ENCODE measurements at places on chromosomes 2 and 18. TPM values are rescaled to one million over a fixed set of nuclear protein-coding genes. Genes with fewer than 3 reads are reported as not detected.

The CFAP65 gene
- total RNA-seq, result not detected

The RGPD8 gene
- 16.3 TPM for total RNA-seq

The DCDC2C gene
- total RNA-seq, result not detected

The GAREM2 gene
- total RNA-seq, result 0.61 TPM

The KYNU gene
- 1.2 TPM for total RNA-seq

The MERTK gene
- total RNA-seq, result 7.8 TPM

The C2orf66 gene
- total RNA-seq, result not detected

The MALL gene
- total RNA-seq, result 26.6 TPM

The TYW5 gene
- 5.8 TPM for total RNA-seq

The NYAP2 gene
- total RNA-seq, result not detected

The FSHR gene
- total RNA-seq, result not detected

The SIX3 gene
- not detected for total RNA-seq

The HOXD13 gene
- not detected for total RNA-seq

The C2orf72 gene
- not detected for total RNA-seq

The POMC gene
- 1.3 TPM for total RNA-seq

The RBM44 gene
- 0.91 TPM for total RNA-seq

The ANKRD30BL gene
- total RNA-seq, result not detected

The PDE11A gene
- total RNA-seq, result under 0.01 TPM

The ERBB4 gene
- under 0.01 TPM for total RNA-seq

The MEMO1 gene
- 41.6 TPM for total RNA-seq

The SAP130 gene
- 2.6 TPM for total RNA-seq

The CCDC148 gene
- under 0.01 TPM for total RNA-seq

The DES gene
- total RNA-seq, result 1.2 TPM

The CNRIP1 gene
- total RNA-seq, result 48.1 TPM

The CCDC74B gene
- 2.7 TPM for total RNA-seq

The ACKR3 gene
- 21.1 TPM for total RNA-seq

The IRS1 gene
- under 0.01 TPM for total RNA-seq

The POTEF gene
- under 0.01 TPM for total RNA-seq

The LYG1 gene
- total RNA-seq, result not detected

The AGXT gene
- total RNA-seq, result not detected

The ARHGEF4 gene
- total RNA-seq, result not detected

The TTL gene
- 36.3 TPM for total RNA-seq

The RAB27B gene
- total RNA-seq, result 0.32 TPM

The SULT6B1 gene
- total RNA-seq, result not detected

The FAM237A gene
- not detected for total RNA-seq

The AQP12B gene
- total RNA-seq, result not detected

The PMS1 gene
- 29.5 TPM for total RNA-seq

The KCNK3 gene
- total RNA-seq, result not detected

The TMEM37 gene
- 0.91 TPM for total RNA-seq

The DPY30 gene
- total RNA-seq, result 118 TPM

The CD8A gene
- total RNA-seq, result not detected

The ADD2 gene
- total RNA-seq, result 2.9 TPM

The KLHL41 gene
- 0.15 TPM for total RNA-seq

The SERPINB7 gene
- 0.30 TPM for total RNA-seq

The KLHL30 gene
- total RNA-seq, result not detected

The LANCL1 gene
- total RNA-seq, result 28.0 TPM

The KRTCAP3 gene
- total RNA-seq, result not detected

The MSTN gene
- not detected for total RNA-seq
